IPS DF 6.9 (cell line): ENCODE measurements at places on chromosomes 11 and 22.

DNA sequence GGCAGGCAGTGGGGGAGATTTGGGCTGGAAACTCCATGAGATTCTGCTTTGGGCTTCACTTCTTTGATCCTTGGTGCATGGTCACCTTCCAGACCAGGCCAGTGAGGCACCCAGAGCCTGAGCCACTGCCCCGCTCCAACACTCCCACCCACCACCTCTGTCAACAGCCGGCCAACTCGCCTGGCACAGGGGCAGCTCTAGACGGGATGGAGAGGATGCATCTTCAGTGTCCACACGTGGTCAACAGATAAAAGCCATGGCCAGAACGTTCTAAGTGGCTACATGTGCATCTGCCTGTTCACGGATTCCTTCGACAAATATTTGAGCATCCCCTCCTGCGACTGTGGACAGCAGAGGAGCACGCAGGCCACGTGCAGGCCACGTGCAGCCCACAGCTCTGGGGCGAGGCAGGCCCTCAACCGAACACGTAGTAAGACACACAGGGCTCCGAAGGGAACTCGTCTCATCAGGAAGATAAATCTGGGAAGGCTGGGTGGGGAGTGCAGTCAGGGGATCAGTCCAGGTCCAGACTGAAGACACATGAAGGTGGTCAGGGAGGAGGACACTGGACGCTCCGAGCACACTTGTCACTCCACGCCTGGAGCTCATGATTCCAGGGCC is 1.2 kb downstream of the LRRC56 start:
- DNase-seq, result no peak

DNA sequence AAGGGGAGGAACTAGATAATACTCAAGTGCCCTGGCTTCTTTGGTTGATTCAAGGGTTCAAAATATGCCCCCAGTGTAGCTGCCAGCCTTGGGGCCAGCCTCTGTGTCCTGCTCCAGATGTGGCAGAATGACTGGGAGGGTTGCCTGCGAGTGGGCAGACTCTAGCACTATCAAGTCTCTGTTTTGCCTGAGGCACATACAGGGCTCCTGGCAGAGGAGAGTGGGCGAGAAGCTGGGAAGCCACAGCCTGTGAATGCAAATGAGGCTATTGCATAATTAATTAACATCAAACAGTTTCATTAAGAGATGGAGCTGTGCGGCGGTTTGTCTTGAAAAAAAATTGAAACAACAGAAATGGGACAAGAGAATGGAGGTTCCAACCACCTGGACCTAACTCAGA is 50.8 kb downstream of the BUD13 start:
- DNase-seq, result no peak

DNA sequence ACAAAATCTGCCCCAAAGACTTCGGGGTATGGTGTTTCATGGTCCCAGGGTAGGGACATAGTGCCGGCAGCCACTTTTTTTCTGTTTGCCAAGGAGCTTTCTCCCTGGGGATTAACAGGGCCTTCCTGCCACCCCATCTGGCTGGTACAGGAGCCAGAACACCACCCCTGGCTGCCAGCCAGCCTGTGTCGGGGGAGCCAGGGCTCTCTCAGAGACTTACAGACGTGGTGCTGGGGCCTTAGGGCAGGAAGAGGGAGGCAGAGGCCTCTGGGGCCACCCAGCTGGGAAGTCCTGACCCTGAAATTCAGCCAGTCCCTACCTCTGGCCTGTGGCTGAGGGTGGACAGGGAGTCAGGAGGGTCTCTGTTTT is 52.4 kb upstream of the CDON start:
- no peak for DNase-seq

DNA sequence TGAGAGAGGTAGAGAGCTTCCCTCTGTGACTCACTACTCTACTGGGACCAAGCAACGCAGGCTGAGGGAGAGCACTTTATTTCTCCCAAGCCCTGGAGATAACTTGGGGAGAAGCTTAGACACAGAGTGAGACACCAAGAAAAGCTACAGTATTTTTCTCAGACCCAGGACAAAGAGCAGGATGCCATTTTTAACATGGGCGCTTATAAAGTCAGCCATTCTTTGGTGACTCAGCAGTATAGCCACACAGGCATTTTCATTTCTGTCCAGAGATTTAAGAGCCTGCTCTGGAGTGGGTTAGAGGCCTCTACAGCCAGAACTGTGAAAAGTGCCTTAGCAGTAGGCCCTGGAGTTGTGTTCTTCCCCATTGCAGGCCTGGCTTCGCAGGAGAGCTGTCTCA is 55.0 kb upstream of the GLYAT start:
- no peak for DNase-seq

- no peak for DNase-seq
Measured at GRCh38 chr11:2816941-2817421, 68.6 kb downstream of the CDKN1C start.

- DNase-seq, result no peak
Measured at GRCh38 chr11:124499711-124500110, 43.7 kb downstream of the OR8B12 start.

DNA sequence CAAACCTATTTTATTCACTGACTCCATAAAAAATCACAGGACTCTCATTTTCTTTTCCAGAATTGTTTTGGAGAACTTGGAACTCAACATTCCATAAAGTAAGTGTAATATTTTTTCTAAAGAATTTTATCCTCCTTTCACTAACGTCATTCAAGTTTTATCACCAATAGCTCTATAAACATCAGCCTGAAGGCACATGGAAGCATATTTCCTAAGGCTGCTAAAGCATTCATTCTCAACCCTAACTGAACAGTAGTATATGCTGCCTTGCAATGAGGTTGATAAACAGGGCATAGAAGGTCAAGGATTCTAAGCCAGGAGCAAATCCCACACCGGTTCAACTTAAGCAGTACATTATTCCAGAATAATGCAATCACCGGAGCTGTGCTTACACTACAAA is 273.9 kb downstream of the RAB38 start:
- no peak for DNase-seq

DNA sequence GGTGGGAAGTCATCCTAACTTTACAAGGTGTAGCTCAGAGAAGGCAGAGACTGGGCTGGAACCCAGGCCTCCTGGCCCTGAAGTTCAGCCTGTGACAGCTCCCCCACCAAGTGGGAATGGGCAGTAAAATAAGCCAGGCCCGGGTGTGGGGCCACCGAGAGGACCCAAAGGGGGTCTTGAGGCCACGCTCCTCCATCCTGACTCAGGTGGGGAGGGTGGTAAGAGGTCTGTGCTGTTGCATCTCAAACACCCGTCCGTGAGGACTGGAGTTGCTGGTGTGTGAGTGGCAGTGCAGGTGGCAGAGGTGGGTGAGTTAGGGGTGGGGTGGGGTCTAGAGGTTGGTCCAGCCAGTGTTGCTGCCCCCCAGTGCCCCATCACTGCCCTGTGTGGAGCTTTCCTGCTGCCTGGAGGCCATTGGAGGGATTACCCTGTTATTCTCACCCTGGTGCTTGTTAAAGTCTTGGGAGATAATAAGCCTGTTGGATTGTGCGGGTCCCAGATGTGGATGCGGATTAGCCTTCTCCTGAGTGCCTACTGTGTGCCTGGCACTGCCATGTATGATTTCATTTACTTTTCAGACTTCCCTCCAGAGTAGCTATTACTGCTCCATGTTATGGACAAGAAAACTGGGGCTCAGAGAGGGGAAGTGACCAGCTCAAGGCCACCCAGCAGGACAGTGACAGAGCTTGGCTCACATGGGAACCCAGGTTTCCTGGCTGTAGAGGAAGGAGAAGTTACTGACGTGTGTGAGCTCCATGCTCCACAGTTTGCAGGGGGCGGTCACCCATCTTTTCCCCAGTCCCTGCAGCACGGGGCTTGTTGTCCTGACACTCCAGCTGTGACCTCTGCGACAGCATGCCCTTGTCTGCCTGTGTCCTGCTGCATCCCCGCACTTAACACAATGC is 12.9 kb downstream of the SERPINH1 start:
- no peak for DNase-seq

DNA sequence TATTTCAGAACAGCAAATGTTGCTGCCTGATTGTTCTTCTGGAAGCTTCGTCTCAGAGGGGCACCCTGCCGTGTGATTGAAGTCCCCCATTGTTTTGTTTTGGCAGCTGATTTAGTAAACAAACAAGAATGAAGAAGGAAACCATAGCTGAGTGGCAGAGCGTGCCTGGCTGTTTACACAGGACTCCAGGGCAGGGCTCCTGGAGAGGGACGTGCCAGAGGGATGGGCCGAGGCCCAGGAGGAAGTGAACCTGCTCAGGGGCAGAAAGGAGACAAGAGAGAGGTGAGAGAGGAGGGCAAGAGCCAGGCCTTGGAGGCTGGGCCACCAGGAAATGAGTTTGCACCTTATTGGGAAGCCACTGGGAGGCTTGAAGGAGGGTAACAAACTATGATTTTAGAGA is 85.5 kb upstream of the B3GAT1 start:
- DNase-seq, result no peak

GRCh38 chr11:13119361-13119760 is 110.2 kb downstream of the RASSF10 start:
- no peak for DNase-seq

- peak; percentile 73 for DNase-seq
Measured at GRCh38 chr11:60334005-60334620, 7.1 kb downstream of the MS4A6E start.

- DNase-seq, result no peak
Measured at GRCh38 chr22:28223826-28224225, 304.8 kb upstream of the PITPNB start.

DNA sequence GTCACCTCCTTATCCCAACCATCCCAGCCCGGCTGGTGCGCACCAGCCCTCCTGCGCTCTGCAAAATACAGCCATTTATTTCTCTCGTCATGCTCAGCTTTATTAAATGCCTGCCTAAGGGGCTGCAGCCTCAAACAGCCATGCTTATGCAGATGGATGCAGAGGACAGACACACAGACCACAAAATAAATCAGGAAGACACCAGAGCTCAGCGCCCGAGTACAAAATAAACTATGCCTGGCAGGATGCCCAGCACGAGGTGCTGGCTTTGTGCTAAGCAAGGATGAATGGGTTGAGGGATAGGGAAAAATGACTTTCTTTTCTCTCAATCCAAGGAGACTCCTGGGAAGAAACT is 70.5 kb downstream of the RPUSD4 start:
- no peak for DNase-seq

DNA sequence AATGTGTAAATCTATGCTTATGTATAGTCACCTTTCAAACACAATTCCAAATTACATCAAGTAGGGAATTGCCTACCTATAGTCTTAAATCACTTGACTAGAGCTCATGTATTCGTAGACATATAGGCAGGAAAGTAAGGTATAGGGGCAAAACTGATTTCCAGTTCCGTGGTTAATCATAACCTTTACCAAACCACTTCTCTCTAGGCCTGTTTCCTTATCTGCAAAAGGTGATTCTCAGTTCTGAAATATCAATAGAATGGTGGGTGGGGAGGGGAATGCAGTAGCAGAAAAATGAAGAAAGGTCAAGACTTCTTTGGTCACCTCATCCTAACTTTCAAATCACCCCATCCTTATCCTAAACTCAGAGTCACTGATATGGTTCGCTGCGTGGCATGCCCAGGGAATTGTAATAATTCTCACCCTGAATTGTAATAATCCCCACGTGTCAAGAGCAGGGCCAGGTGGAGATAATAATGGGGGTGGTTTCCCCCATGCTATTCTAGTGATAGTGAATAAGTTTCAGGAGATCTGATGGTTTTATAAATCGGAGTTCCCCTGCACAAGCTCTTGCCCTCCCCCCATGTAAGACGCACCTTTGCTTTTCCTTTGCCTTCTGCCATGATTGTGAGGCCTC is 1.9 kb upstream of the ANO5 start:
- DNase-seq, result no peak

- DNase-seq, result no peak
Measured at GRCh38 chr22:36872084-36872483, 11.3 kb downstream of the NCF4 start.

DNA sequence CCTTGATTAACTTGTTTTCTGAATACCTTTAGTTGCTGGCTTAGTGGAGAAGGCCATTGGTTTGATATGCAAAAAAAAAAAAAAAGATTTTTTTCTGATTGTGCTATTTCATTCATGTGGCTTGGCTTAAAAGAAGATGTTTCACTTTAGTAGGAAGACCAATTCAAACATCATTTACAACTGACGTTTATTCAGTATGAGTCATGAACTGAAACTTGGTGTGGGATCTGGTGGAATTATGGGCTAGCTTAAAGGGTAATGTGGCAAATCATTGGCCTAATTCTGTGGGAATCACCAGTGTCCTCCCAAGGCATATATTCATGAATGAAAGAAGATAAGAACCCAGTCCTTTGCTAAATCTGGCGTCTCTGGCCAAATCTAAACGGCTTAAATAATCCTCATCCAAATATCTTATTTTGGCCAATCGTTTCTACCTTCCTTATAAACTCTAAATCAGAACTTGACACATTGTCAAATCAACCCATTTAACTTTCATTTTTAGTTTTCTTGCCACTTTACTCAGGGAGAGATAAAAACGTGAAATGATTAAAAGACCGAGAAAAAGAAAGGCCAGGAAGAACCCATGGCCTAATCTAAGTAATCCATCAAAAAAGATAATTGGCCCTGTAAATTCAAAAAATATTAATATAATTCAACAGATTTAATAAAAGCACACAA is 77.0 kb downstream of the DDIAS start:
- no peak for DNase-seq

- no peak for DNase-seq
Measured at GRCh38 chr22:49751966-49752597, 75.6 kb downstream of the BRD1 start.

- DNase-seq, result no peak
Measured at GRCh38 chr11:60280412-60280811, at the start of gene MS4A4A. TSS of gene MS4A4A (plus strand) at chr11:60280666. CDS start at chr11:60280676, 10 bp downstream.

DNA sequence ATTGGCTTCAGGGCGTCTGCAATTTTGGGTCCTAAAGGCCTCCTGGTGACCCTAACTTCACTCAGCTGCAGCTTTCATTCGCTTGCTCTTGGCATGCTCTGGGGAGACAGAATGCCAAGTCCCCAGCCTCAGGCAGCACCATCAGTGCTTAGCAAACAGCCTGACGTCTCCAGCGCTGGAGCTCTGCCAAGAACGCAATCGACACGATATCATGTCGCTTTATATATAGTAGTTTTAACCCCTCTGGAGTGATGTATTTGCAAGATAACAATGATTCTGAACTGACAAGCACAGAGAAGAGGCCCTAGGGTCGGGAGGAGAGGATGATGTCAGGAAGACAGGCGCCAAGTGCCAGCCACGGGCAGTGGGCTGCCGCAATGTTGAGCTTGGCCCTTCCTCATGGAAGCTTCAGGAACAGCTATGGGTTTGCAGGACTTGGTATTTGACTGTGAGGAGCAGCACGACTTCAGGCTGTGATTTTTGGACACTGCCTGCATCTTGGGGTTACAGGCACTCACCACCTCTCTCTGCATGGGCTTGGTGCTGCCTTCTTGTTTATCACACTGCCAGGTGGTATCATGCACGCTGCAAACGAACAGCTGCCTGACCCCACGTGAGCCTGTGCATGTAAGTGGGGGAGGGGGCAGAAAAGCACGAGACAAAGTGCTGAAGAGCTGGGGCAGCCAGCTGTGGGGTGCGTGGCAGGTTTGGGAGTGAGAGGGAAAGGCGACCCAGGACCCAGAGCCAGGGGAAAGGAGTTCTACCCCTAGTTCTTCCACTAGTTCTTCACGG is 26.1 kb downstream of the B3GAT1 start:
- no peak for DNase-seq

GRCh38 chr22:29394931-29395581 is 6.7 kb upstream of the AP1B1 start:
- DNase-seq, result peak; percentile 77

- no peak for DNase-seq
Measured at GRCh38 chr11:74593463-74593862, 1.1 kb downstream of the POLD3 start.

GRCh38 chr11:33564856-33565453 is 135.7 kb downstream of the C11orf91 start:
- DNase-seq, result no peak
